ENCODE measurements at places on chromosomes 2 and 18. TPM values are rescaled to one million over a fixed set of nuclear protein-coding genes. Genes with fewer than 3 reads are reported as not detected.

DNA sequence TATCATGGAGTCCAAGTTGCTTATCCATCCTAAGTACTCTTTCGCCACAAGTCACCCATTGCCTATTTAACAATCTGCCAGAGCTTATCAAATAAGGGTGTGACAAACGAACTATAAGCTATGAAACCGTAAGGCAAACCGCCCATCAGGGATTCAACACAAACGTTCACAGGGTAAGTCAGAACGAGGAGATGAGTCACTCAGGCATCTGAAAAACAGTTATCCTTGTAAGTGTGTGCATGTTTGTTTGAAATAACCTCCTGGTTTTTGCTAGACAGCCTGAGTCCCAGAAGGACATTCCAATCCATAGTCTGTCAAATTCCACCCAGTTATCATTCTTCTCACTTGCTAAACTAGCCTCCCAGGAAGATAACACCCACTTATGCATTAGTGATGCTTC lies 299.1 kb downstream of the PAX3 start:
- no peak for DNase-seq

DNA sequence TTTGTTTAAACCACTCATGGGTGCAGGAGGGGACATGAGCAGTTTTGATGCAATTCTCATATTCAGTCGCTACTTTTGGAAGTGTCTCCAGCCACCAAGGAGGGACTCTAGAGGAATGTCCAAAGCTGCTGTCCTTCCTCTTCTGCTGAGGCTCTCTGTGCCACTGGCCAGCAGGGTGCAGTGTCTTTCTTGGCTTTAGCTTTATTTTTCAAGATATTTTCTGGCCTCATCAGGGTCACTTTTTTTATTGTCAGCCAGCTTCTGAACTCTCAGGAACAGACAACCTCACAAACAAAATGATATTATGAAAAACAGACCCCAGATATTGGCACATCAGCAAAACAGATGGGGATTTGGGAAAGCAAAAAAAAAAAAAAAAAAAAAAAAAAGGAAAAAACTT lies 289.3 kb upstream of the ZSWIM2 start:
- no peak for DNase-seq

PDCL3 gene
- total RNA-seq = 41.3 TPM

RAB11FIP5 gene
- total RNA-seq = 23.5 TPM

EPHA4 gene
- total RNA-seq = 50.7 TPM

DNA sequence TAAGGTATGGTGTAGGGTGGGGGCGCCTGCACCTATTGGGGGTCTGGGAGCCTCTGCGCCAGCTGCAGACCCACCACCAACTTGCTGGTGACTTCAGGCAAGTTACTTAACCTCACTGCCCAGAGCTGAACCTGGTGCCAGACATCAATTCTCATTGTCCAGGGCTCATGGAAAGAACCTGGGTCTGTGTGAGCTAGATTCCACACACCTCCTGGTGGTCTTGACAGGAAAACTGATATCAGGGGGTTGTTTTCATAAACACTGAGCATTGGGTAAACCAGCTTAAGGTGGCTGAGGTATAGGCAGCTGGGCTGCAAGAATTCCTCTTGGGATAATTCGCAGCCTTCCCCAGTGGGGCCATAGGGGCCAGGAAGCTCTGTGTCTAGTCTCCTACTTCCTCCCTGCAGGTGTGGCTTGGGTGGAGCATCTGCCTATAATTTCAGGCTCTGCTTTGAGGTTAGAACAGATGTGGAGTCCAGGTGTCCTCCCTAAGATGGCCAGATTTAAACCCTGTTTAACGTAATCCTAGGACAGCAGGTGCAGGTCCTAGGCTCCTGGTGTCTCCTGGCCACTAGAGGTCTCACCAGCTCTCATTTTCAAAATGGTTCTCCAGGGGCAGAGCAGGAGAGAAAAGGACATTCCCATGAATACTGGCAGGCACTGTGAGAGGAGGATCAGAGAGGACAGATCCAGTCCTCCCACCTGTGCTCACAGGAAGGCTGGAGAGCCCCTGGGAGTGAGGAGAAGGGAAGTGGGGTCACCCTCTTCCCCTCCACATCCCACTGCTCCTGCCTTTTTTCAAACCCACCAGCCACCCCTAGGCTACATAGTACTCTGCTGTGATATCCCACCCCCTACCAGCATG lies 100.4 kb upstream of the SMAD2 start:
- peak; percentile 65 for DNase-seq

MAT2A gene
- total RNA-seq = 149 TPM

DNA sequence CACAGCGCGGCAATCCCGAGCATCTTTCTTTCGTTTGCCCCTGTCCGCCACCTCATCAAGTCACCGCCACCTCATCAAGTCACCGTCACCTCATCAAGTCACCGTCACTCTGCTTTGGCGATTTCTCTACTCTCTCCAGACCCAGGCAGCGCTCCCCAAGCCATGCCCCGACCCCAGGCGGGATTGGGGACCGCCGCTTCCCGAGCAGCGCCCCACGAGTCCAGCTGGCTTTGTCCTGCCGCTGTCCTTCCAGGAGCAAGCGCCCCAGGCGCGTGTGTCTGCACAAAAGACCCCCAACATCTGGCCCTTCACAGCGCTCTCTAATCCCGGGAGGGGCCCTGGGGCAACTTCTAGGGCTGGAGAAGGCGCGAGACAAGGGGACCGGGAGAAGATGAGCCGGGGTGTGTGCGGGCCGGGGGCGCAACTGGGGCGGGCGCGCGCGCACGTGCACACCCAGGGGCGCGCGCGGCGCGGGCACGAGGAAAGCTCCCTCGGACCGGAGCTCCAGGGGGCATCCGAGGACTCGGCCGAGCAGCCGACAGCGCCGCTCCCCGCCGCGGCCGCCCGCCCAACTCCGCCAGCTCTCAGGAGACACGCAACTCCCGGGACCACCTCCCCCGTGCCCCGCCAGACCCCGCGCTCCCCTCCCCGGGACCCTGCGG lies 633 bp upstream of the RNF152 start:
- DNase-seq = peak; percentile 71

REG1B gene
- total RNA-seq = not detected

DNA sequence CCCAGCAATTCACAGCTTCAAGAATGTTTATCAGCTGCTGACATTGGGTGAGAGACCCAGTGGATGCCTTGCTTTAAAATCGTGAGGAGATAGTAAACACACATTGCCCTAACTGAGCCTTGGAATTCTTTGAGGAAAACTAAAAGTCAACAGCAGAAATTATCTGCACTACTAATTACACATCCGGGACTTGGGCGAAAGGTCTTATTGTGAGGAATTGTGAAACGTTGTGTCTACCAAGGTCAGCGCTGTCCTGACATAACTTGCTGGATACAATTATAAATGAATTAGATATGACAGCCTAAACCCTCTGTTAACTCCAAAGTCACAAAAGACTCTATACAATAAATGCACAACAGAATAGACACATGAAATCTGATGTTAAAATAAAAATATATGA lies 121.4 kb downstream of the ST6GAL2 start:
- no peak for DNase-seq

- DNase-seq = no peak
These were observed 64.7 kb upstream of the KLF7 start for GRCh38 chr2:207230261-207231105.

PDE1A gene
- 17.2 TPM for total RNA-seq

MLPH gene
- total RNA-seq = 21.9 TPM

TRIM43 gene
- total RNA-seq = not detected

ZC3H8 gene
- total RNA-seq = 5.4 TPM

DNA sequence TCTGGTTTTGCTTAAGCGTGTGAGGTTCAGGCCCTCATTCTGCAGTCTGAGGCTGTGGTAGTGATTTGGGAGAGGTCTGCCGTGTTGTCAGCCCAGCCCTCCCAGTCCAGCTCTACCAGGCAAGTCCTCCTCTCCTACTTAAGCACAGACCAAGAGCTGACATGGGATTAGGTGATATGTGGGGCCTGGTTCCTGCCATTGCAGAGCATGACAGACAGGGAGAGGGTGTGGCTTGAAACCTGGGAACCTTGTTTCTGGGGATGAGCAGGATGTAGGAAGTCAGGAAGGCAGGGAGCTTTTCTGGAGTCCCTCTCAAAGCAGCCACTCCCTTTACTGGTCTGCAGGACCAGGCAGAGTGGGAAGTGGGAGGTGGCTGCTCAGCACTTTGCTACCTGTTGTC lies 38.6 kb downstream of the PTPRM start:
- DNase-seq = no peak

WNT10A gene
- not detected for total RNA-seq

GRCh38 chr18:76588601-76589226 lies 93.7 kb upstream of the ZNF516 start:
- no peak for DNase-seq

C2orf92 gene
- total RNA-seq = 6.0 TPM

GRCh38 chr18:79883461-79884293 lies 67.8 kb downstream of the SLC66A2 start:
- DNase-seq = peak; percentile 51

GRCh38 chr18:52963481-52963880 lies 623.5 kb downstream of the DCC start:
- no peak for DNase-seq

DNA sequence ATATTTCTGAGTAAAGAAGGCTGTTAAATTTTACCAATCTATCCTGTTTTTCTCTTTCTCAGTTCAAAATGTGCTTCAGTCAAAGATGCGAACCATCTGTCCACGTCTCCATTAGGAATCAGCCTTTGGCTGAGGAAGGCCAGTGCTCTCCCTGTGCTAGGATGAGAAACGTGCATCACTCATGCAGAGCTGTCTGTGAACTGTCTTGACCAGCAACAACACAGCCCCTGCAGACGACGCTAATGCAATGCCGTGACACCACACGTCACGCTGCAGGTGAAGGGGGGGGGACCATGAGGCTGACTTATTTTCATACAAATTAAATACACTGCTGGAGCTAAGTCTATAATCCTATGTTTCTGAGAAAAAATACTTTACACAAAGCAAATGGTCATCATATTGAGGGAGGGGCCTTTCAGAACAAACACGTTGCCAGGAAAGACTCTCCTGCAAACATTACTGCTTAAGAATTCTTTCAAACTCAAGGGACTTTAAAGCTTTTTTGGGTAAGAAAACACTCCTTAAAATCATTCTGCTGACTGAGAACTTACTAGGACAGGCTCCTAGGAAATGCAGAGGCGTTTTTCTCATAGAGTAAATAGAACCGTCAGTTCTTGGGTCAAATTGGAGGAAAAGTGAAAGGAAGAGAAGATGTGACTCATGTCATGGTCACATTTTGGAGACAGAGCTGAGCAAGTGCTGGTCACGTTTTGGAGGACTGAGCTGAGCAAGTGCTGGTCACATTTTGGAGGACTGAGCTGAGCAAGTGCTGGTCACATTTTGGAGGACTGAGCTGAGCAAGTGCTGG lies 97.0 kb downstream of the MBP start:
- DNase-seq = no peak

DNA sequence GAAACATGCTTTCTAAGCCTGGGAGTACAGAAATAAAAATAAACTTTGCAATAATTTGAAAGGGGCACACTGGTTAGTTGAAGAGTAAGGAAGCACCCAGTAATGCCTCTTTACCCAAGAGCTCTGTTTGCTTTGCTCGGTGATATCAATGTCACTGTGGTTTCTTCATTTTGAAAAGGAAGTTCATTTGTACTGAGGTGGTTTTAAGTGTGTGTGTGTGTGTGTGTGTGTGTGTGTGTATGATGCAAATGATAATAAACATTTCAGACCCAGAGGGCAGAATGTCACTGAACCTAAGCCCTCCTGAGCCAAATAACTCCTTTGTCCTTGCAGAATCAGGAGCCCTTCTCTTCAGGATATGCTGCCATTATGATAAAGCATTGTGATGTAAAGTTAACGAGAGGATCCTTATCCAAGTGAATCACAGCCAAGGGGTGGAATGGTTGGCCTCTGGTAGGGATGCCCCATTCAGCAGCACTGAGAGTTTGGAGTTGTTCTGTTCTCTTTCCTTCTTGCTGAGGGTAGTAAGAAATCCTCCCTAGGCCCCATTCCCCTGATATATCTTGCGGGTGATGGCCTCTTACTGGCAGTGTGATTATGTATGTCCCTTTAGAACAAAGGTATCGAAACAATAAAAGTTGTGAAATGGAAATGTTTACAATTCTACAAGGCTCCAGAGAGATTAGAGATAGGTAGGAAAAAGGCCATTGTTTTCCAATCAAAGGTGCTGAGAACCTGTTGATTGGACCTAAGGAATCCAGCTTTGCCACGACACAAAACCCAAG lies 7.6 kb downstream of the ITGA6 start:
- DNase-seq = no peak

CLHC1 gene
- total RNA-seq = 22.4 TPM

GRCh38 chr2:39266916-39267434 lies 23.2 kb upstream of the CDKL4 start:
- DNase-seq = no peak

DNA sequence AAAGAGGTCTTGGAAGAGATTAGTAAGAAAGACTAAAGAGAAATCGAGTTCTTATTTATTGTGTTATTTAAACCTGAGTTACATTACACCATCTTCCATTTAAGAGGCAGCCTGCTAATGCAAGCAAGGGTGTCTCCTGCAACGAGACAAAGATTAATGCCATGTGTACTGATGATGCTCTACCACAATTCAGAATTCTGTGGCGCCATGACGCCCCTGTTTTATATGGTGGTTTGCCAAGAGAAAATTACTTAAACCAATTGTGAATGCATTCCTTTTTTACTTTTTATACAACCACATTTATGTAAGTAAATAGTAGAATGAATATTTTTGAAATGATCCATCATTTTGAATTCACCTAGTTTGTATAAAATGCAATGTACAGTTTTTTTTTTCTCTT lies 356.1 kb upstream of the ZEB2 start:
- DNase-seq = no peak

GRCh38 chr18:26309281-26309680 lies 83.0 kb downstream of the TAF4B start:
- DNase-seq = no peak

DNA sequence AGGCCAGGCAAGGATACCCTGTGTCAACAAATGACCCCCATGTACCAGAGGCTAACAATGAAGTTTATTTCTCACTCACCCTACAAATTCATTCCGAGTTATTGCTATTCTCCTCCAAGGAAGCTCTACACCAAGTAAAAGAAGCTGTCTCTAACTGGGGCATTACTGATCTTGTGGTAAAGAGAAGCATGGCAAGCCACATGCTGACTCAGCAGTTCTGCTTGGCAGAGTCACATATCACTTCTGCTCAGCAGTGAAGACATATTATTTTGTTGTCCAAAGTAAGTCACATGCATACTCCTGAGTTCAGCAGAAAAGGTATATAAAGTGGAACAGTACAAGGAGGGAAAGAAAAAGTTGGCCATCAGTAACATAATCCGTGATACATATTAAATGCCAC lies 315.8 kb downstream of the GULP1 start:
- DNase-seq = no peak
